H7 (cell line): ENCODE measurements at places on chromosomes 2 and 18. TPM values are rescaled to one million over a fixed set of nuclear protein-coding genes. Genes with fewer than 3 reads are reported as not detected.

The DNAJC5G gene
- total RNA-seq: not detected in 2 replicates

The ALKAL2 gene
- 1.1 and 2.6 TPM in 2 replicates for total RNA-seq

The PKP4 gene
- total RNA-seq: 57.2 and 65.8 TPM in 2 replicates

GRCh38 chr2:101089419-101089818, 61.8 kb downstream of the TBC1D8 start:
- DNase-seq: no peak

DNA sequence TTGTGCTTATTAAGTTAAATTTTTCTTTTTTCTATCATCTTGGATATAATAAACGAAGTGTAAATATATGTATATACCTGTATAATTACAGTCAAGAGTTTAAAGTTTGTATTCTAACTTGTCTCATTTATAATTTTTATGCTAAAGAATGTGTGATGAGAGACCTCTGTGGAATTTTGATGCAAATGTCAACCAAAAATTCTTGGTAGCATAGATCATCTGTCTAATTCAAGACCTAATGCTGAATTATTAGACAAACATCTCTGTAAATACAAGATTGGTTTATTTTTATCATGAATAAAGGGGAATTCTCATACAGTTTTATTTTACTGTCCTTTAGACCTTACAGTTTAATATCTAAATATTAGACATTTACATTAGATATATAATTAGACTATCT, 149.2 kb upstream of the VWC2L start:
- DNase-seq: no peak

GRCh38 chr2:109345091-109345490, 216.1 kb downstream of the SH3RF3 start:
- DNase-seq: no peak

DNA sequence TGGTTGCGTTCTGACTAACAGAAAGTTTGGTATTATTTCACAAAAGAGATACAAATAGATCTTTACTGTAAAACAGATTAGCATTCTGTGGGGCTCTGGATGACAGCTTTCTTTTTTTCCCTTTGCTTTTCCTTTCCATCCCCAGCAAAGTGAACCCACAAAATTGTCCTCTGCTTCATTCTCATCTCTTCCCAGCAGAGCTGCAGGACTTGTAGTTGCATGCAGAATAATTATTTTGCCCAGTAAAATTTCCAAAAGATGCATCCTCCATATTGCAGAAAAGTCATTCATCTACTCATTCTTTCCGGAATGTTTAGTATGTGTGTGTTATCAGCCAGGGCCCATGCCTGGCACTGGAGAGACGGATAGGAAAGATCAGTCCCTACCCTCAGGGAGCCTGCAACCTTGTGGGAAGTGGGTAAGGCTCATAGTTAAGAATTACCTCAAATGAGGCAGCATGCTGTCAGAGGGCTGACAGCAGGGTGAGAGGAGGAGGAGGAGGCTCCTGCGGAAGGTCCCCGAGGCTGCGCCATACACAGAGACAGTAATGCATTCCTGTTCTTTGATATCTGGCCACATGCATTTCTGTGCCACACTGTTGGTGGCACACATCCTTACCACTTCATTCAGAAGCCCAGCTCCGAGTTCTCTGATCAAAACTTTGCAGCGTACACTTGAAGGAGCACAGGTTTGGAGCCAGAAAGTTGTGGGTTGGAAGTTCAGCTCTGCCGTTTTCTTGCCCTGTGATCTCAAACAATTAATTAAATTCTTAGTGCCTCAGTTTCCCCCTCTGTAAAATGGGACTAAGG, 225.4 kb downstream of the MYCN start:
- DNase-seq: no peak

DNA sequence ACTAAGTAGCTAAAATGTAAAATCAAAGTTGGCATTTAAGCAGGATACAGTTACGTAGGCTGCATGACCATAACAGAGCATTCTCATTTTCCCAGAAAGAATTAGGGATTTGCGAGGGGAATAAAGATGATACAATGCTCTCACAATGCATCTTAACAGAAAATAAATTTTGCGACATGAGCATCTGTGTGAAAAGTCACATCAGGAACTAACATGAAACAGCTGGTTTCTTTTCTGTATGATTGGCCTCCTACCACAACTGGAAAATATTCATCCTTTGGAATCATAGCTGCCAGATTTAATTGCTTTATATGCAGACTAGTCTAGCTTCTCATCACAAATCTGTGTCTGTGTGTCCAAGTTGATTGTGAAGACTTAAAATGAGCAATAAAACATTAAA, 66.0 kb downstream of the KCTD18 start:
- DNase-seq: no peak

GRCh38 chr2:126894082-126894481, 4.6 kb upstream of the TEX51 start:
- DNase-seq: no peak

DNA sequence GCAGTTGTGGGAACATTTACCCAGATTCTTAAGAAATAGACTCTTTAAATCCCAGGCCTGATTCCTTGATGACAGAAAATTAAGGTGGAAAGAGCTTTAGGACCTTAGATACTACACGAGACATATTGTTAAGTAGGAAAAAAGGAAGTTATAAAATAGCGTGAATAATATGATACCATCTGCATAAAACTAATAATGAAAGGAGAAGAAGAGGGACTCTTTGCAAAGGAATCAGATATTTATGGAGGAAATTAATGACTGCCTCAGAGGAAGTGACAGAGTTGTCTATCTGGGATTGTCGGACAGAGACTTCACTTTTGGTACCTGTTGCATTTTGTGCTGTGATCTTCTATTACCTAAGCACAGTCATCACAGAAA, 20.8 kb downstream of the APCDD1 start:
- DNase-seq: no peak

DNA sequence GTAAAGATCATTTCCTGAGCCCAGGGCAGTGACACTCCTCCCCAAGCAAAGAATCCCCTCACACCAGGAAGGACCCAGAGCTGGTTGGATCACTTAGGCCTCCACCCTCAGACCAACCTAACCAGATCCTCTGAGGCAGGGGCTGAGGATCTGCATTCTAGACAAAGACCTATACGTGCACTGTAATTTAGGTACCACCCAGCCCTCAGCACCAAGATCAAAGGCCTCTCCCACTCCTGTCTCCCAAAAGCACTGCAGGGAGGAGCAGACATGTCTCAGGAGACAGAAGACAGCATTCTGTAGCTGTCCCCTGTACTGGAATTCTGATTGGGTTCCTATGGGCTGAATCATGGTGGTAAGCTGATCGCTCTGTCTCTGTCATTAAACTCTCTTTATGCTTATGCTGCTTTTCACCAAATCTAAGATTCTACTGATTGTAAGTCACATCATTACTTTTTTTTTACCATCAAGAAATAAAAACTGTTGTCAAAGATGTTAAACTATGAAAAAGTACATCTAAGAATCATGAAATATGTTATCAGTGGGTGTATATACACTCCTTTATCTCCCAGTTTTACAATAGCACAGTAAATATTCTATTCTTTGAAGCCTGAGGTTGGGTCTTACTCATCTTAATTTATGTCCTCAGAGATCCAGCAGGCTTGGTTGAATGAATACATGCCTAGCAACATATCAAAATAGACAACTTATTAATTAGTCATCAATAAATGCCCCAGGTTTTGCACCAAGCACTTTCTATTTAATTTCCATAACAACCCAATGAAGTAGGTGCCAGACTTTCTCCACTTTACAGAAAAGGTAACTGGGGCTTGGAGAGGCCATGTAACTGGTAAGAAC, 28.3 kb downstream of the MCFD2 start:
- DNase-seq: peak; percentile 8

- no peak for DNase-seq
These were observed 27.7 kb upstream of the LYPD1 start for GRCh38 chr2:132697556-132698205.
